Activated CD8-positive, alpha-beta T cell treated with anti-CD3 and anti-CD28 coated beads for 36 hours (primary cell): ENCODE measurements at places on chromosomes 6 and 20. TPM values are rescaled to one million over a fixed set of nuclear protein-coding genes. Genes with fewer than 3 reads are reported as not detected.

- DNase-seq, result no peak
Observed at GRCh38 chr6:90780778-90781177, 193.9 kb upstream of the MAP3K7 start.

GRCh38 chr20:62795023-62795761, 1.1 kb upstream of the MRGBP start:
- peak; percentile 83 for DNase-seq

- no peak for DNase-seq
Observed at GRCh38 chr20:51526106-51526470, 16.4 kb downstream of the NFATC2 start.

DNA sequence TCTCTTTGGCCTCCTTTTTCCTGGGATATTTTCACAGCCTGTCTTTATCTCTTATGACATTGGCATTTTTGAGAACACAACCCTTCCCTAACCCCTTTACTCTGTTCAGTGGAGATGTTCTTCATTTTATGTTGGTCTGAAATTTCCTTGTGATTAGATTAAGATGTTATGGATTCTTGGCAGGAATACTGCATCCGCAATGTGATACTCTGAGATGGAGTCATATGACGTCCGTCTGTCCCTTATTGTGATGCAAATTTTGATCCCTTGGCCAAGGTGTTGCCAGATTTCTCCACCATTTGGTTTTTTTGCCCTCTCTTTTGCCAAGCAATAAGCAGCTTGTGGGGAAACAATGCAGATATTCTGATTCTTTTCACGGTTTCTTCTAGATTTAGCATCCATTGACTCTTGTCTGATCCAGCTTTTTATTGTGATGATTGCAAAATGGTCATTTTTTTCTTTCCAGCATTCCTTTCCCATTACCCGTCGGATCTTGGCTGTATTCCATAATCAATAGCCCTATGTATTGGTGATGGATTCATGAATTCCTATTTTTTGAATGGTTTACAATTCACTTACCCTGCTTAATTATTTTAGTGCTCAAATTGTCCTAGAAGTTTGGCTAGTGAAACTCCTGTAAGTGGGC, 85.1 kb downstream of the NCOA3 start:
- no peak for DNase-seq

DNA sequence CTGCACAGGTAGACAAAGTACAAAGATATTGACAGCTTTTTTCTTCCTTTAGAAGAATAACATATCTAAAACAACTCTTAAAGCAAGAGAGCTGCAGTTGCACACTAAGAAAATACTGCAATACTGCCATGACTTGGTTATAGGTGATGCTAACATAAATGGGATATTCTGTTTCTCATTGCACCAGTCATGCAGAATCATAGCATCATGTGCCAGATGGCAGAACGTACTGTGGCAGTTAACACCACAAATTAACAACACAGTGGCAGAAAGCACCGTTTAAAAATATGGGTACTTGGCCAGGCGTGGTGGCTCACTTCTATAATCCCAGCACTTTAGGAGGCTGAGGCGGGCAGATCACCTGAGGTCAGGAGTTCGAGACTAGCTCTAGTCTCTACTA, 7.4 kb downstream of the ASXL1 start:
- no peak for DNase-seq

- DNase-seq, result no peak
Observed at GRCh38 chr6:117602899-117603588, 733 bp upstream of the GOPC start.

BCAS4 gene
- 27.3 TPM for total RNA-seq

TEAD3 gene
- 0.81 TPM for total RNA-seq

FGD2 gene
- 1.4 TPM for total RNA-seq

ANKEF1 gene
- 0.58 TPM for total RNA-seq

TP53TG5 gene
- 0.29 TPM for total RNA-seq

ASF1A gene
- total RNA-seq, result 39.0 TPM
